ENCODE measurements at places on chromosomes 12 and 14.

- no peak for DNase-seq
These were observed 34.0 kb downstream of the BMAL2 start for GRCh38 chr12:27366621-27367020.

GRCh38 chr14:70735043-70735442 is 74.3 kb downstream of the MAP3K9 start:
- no peak for DNase-seq

- no peak for DNase-seq
These were observed 149.6 kb upstream of the OTX2 start for GRCh38 chr14:56959869-56960268.

DNA sequence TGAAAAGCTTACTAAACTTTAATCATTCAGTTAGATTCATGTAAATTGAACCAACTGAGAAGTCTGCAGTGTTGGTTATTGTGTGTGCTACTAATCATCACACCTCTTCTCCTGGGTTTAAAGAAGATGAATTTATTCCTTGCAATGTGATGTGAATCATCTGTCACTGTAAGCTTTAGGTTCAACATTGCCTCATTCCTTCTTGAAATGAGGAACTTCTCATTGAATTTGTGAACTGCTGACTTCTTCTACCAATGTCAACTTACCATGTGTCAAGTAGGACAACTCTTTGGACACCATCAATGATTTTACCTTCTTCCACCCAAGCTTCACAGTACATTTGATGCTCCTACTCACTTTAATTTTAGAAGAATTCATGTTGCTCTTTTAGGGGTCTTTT is 17.4 kb upstream of the PRB2 start:
- no peak for DNase-seq

GRCh38 chr12:56947633-56948456 is 9.6 kb downstream of the RDH16 start:
- DNase-seq: no peak

DNA sequence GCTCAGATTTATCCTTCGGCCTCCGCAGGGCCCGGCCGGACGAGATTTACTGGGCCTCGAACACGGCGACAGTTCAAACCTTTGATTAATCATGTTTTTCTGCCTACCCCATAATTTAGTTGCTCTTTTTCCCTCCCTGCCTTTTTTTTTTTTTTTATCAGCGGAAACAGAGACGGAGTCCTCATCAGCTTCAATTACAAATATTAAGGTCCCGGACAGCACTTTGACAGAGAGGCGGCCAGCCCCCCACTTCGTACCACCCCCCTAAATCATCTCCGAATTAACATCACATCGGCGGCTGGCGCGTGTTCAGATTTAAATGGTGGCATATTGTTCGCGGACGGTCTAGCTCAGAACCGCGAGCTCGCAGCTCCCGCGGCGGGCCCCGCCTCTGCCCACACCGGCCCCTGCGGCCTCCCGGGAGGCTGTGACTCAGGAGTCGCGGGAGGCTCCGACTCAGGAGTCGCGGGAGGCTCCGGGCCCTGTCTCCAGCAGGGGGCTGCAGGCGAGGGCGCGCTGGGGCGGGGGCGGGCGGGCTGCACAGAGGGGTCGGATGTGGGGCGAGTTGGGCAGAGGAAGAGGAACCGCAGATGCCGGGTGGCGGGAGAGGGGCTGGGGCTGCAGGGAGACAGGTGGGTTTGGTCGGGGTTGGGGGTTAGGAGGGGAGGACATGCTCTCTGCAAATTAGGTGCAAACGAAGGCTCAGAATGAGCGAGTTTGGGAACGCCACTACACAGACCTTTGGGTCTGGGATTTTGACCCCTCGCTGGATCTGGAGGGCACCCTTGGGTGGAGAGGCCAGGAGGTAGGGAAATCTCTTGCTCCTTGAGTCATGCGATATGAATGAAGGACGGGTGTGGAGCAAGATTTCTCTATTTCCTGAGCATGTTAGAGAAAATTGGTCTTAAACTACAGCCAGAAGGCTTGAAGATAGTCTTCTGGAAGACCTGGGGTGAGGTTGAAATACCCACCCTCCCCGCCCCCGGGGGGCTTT is 19.6 kb upstream of the ATP5MC2 start:
- DNase-seq: no peak

DNA sequence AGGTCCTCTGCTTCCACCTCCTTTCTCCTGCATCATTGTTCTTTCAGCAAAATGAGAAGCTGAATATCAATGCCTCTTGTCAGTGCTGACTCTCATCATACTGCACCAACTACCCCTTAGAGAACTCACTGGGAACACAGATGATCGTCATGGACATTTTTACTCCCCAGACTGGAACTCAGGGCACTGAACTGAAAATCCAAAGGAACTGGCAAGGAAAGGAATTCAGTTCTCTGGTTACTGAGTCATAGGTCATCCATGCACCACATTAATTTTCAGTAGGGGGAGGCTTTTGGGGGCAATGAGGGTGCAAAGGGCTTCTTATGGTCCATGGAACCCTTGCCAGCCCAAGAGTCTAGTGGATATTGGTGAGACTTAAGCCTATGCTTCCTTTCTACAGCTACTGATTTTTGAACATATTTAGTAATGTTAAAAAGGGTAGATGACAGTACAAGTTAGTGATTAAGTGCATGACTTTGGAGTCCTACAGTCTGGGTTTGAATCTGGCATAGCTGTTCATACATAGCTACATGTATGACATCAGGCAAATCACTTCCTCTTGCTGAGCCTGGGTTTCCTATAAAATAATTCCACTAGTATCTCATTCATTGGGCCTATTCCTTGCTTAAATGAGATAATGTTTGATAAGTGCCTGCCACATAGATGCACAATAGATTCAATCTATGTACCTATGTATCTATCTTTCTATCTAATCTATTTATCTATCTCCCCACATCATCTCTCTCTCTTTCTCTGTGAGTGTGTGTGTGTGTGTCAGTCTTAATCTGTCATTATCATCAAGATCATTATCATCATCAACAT is 29.2 kb downstream of the BBS10 start:
- no peak for DNase-seq

- no peak for DNase-seq
These were observed 75.6 kb upstream of the DACT1 start for GRCh38 chr14:58562141-58562540.

DNA sequence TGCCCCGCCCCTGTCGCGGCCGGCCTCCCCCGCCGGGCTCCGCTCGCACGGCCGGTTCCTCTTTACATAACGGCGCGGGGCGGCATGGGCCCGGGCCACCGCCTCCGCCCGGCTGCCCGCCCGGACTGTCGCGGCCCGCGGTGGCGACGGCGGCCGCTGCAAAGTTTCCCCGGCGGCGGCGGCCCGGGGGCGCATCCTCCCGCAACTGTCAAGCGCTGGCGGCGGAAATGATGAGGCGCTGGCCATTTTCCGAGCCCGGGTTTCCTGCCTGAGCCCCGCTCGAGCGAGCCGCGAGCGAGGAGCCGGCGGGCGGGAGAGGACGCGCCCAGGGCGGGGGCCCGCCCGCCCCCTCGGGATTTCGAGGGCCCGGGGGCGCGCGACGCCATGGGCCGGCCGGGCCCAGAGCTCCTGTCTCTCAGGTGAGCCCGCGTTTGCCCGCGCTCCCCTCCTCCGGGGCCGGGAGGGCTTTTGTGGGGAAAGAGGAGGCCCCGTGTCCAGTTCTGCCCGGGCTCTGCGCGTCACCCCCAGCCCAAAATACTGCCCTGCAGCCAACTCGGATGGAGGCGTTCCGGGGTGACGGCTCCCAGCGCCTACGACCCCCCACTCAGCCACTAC is at the start of gene SH2B3:
SH2B3 (plus strand) TSS at position 65 of the 615 bp plus-strand sequence. CDS start 12,223 bp downstream, outside the sequence.
- no peak for DNase-seq

DNA sequence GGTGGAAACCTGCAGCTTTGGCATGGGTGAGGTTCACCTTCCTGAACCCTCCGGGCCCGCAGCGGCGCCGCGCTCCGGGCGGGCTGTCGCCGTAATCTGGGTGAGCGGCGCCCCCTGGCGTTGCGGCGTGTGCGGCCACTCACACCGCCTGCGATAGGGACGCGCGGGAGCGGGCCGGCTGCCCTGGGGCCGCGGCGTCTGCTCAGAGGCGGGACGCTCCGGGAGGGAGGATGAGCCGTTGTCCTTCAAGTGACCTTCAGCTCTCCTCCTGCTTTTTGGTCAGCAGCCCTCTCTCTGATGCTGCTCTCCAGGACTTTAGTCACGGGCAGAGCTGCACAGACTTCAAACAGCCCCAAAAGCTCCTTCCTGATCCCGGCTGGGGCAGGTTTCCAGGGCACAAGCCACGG is 211.7 kb upstream of the FKBP4 start:
- DNase-seq: no peak

GRCh38 chr14:69572030-69572840 is 2.4 kb downstream of the CCDC177 start:
- no peak for DNase-seq
